ENCODE measurements at places on chromosomes 5 and 9.
A peak's percentile ranks its signal among the peaks of the same experiment; 100 is the strongest.

- no peak for DNase-seq
These were observed 216.3 kb downstream of the ESM1 start for GRCh38 chr5:54769072-54769471.

DNA sequence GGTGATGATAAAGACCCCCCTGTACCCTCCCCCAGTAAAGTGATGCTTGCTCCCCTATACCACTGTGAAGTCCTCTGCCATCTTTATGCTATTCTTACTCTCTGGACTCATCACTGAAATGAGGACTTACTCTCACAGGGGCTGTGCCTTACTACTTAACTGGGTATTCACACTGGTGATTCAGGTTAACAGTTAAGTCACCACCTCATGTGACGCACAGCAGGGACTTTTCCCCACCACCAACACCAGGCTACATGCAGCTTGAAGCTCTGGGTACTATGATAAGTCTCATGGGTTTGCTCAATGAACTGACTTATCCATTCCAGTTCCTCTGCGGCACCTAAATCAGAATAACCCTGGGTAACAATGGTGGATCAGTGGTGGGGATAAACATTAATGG lies 163.7 kb downstream of the ELAVL2 start:
- no peak for DNase-seq

- no peak for DNase-seq
These were observed 31.8 kb upstream of the FOXB2 start for GRCh38 chr9:76987594-76988200.

GRCh38 chr5:180563994-180564393 lies 27.3 kb downstream of the SCGB3A1 start:
- DNase-seq: no peak

- no peak for DNase-seq
These were observed 4.6 kb downstream of the ZNF622 start for GRCh38 chr5:16461026-16461425.

GRCh38 chr5:158485604-158486081 lies 614.1 kb downstream of the EBF1 start:
- no peak for DNase-seq

- no peak for DNase-seq
These were observed 367.1 kb upstream of the KLF4 start for GRCh38 chr9:107856633-107857032.

GRCh38 chr5:139294374-139295165 lies 1.0 kb downstream of the MATR3 start:
- peak; percentile 76 for DNase-seq

- no peak for DNase-seq
These were observed 6.9 kb upstream of the OLFM1 start for GRCh38 chr9:135080286-135081263.

GRCh38 chr5:173592050-173592669 lies 24.3 kb downstream of the BOD1 start:
- DNase-seq: no peak

- DNase-seq: no peak
These were observed 55.0 kb downstream of the HAPLN1 start for GRCh38 chr5:83665631-83666030.

DNA sequence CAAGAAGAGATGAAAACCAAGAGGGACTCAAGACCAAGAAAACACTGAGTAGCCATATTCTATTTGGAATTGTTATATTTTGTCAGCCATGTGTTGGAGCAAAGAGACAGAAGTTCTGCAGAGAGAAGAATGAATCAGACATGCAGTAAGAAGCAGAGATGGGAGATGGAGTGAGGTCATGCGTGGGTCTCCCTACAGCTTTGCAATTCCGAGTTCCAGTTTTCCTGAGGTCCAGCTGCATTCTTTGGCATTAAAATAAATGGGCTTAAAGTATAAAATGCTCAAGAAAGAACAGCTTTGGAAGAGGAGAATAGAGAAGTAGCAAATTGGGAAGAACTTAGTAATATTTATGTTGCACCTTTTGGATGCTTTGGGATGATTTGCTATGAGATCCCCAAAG lies 361.6 kb downstream of the NPR3 start:
- no peak for DNase-seq

GRCh38 chr9:38642951-38643814 lies 22.8 kb upstream of the ANKRD18A start:
- no peak for DNase-seq

GRCh38 chr5:1748845-1749244 lies 50.8 kb downstream of the MRPL36 start:
- DNase-seq: no peak

- DNase-seq: no peak
These were observed 28.1 kb downstream of the ANKRD33B start for GRCh38 chr5:10591966-10592365.

DNA sequence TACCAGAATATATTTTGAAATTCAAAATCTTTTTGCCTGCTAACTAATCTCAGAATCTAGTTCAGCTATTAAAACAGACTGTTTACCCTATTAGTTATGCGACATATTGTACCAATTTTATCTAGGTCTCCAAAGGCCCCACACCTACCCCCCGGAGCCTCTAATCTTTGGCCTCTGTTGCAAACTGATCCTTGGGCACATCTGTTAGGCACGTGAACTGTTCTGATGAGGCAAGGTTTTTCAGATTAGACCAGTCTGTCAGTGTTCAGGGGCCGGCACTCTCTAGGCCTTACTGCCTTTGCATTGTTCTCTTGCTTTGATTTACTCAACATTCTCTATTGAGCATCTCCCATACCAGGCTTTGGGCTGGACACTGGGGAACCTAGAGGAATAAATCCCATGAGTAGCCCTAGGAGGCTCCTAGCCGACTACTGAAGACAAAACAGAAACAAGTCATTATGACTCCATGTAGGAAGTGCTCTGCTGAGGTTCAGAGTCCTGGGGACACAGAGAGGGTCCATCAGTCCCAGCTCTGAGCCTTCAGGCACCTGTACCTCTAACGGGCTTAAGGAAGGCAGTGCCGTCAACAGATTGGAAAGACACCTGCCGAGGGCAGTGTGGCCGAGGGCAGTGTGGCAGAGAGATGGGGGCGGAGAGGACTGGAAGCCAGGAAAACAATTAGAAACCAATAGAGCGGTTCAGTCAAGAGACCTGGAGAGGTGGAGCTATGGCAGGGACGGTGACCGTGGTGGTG lies 245.1 kb downstream of the AOPEP start:
- DNase-seq: no peak

DNA sequence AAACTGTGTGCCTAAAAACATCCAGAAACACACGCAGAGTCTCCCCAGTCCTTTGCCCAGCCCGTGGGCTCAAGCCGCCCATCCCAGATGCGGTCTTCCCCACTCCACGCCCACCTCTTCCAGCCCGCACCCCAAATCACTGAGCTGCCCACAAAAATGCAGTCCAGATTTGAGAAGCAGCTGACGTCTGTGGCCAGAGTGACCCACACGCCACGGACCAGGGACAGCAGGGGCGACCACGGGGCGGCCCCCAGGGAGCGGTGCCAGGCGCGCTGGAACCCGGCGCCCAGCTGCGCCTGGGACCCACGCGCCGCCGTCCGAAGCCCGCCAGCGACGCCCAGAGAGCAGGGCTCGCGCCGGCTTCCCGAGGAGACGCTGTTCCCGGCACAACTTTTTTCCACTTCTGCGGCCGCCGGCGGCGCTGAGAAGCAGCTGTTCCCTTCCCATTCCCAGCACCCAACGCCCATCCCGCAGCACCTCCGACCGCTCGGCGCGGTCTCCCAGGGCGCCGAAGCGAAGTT lies 674 bp downstream of the LHFPL2 start:
- DNase-seq: no peak

- DNase-seq: no peak
These were observed 375.8 kb downstream of the TAF11L14 start for GRCh38 chr5:18010053-18010452.

GRCh38 chr5:147963948-147964693 lies 57.8 kb upstream of the C5orf46 start:
- DNase-seq: no peak

GRCh38 chr5:168311061-168311566 lies 19.7 kb downstream of the WWC1 start:
- no peak for DNase-seq

- peak; percentile 59 for DNase-seq
These were observed 21.1 kb downstream of the VCP start for GRCh38 chr9:35051069-35051967.

DNA sequence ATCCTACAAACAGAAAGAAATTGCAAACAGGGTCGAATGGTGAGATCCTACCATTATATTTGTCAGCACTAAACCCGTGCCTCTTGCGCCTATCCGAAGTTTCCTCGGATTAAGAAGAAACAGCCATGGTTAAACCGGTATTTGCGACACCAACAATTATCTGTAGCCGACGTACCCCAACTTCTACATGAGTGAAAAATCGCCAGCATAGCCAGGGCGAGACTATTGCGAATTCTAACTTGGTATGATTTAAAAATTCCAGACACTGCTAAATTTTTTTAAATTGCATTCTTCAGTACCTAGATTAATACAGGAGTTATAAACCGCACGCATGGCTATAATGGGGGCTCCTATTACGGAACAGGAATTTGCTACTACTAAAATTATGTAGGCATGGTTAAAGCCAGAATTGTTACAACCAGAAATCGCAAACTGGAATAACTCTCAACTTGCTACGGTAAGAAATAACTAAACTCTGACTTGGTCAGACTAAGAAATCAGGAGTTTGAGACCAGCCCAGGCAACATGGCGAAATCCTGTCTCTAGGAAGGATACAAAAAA lies 25.3 kb upstream of the ANXA2R start:
- DNase-seq: no peak

DNA sequence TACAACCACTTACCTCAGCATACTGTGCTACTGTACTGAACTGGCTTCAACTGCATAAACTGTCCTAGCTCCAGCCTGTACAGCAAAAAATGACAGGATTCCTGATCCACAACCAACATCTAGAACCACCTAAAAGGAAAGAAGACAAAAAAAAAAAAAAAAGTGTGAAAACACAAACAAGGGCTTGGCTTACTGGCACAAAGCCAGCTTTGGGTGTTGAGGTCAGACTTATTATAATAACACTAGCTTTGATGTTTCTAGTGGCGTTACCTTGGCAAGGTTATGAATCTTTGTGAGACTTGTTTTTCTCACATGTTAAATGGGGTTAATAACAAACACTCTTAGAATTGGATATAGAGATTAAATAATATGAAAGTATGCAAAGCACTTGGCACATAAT lies 148.5 kb upstream of the PUM3 start:
- no peak for DNase-seq

DNA sequence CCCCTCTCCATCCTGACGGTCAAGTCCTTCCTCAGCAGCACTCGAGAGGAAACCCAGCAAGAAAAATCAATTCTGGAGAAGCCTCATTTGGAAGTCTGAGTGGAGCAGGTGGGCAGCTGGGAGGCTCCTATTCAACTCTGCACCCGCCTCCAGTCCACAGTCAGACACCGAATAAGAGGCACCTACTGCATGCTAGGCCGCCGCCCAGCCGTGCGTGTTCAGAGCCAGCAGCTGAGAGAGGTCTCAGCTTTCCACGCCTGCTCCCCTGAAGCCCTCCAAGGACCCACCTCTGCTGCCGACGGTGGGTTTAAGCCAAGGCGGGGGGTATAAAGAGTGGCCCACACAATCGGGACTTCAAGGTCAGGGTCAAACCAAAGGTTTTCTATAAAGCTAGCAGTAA lies 41.9 kb downstream of the VAV2 start:
- DNase-seq: no peak

GRCh38 chr9:116123171-116123570 lies 30.4 kb upstream of the PAPPA start:
- DNase-seq: no peak

DNA sequence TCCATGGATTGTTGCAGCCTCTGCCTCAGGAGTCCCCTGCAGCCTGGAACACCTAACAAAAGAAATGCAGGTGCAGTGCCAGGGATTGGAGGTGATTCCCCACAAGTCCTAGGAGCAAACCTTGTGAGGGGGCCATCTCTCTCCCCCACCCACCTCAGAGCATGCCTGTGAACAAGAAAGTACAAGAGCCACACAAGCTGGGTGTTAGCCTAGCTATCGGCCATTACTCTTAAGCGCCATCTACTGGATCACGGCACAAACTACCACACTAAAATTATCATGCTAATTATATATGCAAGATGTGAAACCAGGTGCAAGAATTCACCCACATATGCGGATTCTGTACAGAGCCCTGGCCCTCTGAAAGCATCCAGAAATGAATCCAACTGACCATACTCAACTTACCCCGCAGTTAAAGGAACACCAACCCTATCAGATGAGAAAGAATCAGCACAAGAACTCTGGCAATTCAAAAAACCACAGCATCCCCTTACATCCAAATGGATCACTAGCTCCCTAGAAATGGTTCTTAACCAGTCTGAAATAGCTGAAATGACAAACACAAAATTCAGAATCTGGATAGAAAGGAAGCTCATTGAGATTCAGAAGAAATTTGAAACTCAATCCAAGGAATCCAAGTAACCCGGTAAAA lies 16.5 kb upstream of the PRSS3 start:
- peak; percentile 63 for DNase-seq

GRCh38 chr5:78569441-78569840 lies 79.1 kb downstream of the LHFPL2 start:
- DNase-seq: no peak

DNA sequence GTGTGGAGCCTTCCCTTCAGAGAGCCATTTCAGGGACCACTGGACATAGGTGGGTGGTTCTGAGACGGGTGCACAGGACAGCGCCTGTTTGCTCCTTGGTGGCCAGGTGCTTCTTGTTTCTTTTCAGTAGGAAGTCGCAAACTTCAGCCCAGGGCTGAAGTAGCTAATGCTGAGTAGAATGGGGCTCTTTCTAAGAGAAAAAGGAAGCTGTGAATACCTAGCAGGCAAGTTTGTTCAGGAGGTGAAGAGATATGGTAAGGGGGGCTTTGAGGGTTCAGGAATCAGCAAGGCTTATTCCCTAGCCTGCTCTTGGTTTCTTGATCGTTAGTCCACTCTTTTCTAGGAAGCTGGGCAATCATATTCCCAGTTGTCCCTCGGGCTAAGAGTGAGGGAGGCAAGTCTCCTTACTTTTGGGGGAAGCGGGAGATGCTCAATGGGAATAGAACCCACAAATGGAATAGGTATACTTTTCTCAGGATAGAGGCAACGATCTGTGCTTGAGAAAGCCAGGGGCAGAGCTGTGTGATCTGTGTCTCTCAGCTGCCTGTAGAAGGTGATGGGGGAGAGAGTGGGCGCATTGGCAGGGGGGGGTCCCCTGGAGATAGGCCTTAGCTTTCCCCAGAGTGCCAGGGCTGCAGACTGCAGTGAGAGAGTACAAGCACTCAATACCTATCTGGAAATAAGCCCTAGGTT lies 1.9 kb upstream of the PURA start:
- no peak for DNase-seq

DNA sequence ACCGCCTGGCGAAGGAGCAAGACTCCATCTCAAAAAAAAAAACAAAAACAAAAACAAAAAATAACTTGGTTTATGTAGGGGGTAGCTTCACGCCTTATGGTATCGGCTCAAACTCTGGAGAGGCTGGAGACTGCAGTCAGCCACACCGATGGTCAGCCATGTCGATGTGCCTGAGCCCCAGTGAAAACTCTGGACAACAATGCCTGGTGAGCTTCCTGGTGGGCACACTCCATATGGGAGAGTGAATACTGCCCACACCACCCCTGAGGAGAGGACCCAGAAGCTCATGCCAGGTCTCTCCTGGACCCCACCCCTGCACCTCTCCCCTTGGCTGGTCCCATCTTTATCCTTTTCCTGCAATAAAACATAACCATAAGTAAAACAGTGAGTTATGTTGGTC lies 19.6 kb downstream of the IPPK start:
- DNase-seq: peak; percentile 29

- DNase-seq: no peak
These were observed 286.1 kb downstream of the TRPM3 start for GRCh38 chr9:70835323-70835722.

GRCh38 chr9:97985058-97985861 lies 2.1 kb downstream of the ANP32B start:
- no peak for DNase-seq

Data from CD8-positive, alpha-beta T cell (primary cell).